NCI-H460 (cell line): ENCODE measurements at places on chromosomes 6 and 20.

DNA sequence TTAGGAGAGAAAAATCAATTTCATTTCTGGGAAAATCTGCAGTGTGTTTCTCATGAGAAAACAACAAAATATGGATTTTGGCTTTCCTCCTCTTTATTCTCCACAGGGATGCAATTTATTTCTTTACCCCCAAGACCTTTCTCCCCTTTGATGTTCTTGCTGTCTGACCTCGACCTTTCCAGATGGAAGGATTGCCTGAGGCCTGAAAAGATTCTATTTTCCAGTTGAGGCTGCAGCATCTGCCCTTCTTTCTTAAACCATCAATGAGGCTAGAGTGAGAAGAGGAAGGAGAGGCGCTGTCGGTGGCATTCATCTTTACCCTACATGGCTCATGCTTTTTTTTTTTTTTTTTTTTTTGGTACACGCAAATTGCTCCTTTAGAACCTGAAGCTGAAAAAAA, 344.2 kb upstream of the BTBD3 start:
- DNase-seq = no peak

DNA sequence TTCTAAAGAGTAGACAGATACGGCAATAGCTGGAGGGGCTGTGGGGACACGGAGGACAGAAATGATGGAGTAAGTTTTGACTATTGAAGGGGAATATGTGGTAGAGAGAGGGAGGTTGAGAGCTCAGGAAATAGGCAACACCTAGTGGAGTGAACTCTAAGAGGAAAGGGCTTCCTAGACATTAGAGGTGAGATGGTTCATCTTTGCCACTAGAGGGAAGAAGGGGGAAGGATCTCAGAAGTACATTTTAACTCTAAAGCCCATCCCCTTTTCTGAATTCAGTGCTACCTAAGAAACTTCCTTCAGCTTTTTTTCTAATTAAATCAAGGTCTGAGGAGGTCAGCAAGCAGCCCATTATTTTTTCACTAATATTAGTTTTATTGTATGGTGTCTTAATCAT, 689.4 kb upstream of the MAP3K7 start:
- DNase-seq = no peak

- DNase-seq = no peak
Observed at GRCh38 chr20:57649617-57650015, 29.4 kb upstream of the ZBP1 start.

GRCh38 chr20:37990571-37991151, 42.6 kb downstream of the TTI1 start:
- no peak for DNase-seq

- DNase-seq = no peak
Observed at GRCh38 chr20:1792274-1792673, 102.9 kb upstream of the SIRPA start.

- DNase-seq = no peak
Observed at GRCh38 chr6:96613291-96613999, 50.5 kb downstream of the FHL5 start.

DNA sequence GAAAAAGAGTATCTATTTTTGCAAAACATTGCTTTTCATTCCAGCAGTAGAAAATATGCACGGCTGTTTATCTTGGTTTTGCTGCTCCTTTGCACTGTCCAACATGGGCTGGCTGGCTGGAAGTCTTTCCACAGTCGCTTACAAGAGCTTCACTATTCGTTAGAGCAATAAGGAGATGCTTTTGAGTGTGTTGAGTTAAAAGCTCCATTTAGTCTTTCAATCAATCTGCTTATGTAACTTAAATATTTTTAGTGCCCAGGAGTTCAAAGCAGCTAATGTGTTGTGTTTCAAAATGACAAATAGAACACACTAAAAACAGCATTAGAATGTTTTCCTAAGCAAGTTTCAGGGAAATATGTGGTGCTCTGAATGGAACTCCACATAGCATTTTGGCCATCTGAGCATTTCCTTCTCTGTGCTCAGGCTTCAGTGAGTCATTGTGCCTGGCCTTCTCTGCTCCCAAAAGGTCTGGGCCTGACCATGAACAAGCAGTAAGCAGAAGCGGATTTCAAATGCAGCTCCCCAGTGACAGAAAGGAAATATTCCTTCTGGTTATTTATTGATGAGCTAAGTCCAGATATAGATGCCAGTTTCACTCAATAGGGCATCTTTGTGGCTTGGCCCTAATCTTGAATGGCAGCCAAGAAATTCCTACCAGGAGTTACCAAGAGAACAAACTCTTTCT, 580.3 kb downstream of the TENT5A start:
- DNase-seq = no peak

GRCh38 chr20:63009988-63010769, 3.4 kb upstream of the BHLHE23 start:
- DNase-seq = no peak

GRCh38 chr6:300494-301198, 8.4 kb downstream of the DUSP22 start:
- DNase-seq = no peak

GRCh38 chr20:25336561-25337422, 53.8 kb downstream of the ABHD12 start:
- peak; percentile 3 for DNase-seq

- DNase-seq = no peak
Observed at GRCh38 chr20:60372822-60373221, 414.6 kb downstream of the CDH26 start.
